ENCODE measurements at places on chromosomes 5 and 9. TPM values are rescaled to one million over a fixed set of nuclear protein-coding genes. Genes with fewer than 3 reads are reported as not detected.

Gene INVS
- polyA plus RNA-seq: 3.2 TPM

Gene ARHGEF39
- 4.0 TPM for polyA plus RNA-seq

Gene VLDLR
- 11.0 TPM for polyA plus RNA-seq

Gene SMC5
- polyA plus RNA-seq: 8.9 TPM

Gene TIMD4
- polyA plus RNA-seq: 0.04 TPM

Gene STC2
- polyA plus RNA-seq: 0.35 TPM

Gene GPSM1
- polyA plus RNA-seq: 4.5 TPM

Gene VCAN
- 0.35 TPM for polyA plus RNA-seq

Gene GLRA1
- not detected for polyA plus RNA-seq

Gene FOXE1
- polyA plus RNA-seq: 6.5 TPM

Gene LCN6
- 14.4 TPM for polyA plus RNA-seq

Gene SEMA4D
- polyA plus RNA-seq: 17.1 TPM

Gene IGIP
- 3.8 TPM for polyA plus RNA-seq

Gene FOXD4L5
- 0.06 TPM for polyA plus RNA-seq

Gene HTR4
- 0.20 TPM for polyA plus RNA-seq

Gene ADAMTS16
- not detected for polyA plus RNA-seq

Gene SLC36A2
- polyA plus RNA-seq: not detected

Gene ZNF782
- 1.1 TPM for polyA plus RNA-seq

Gene ARL10
- polyA plus RNA-seq: 3.8 TPM
